ENCODE measurements at places on chromosomes 1 and 21.

- no peak for DNase-seq
These were observed 40.5 kb downstream of the DISC1 start for GRCh38 chr1:231666937-231667608.

- DNase-seq, result no peak
These were observed 18.4 kb upstream of the TSPAN2 start for GRCh38 chr1:115107516-115108260.

DNA sequence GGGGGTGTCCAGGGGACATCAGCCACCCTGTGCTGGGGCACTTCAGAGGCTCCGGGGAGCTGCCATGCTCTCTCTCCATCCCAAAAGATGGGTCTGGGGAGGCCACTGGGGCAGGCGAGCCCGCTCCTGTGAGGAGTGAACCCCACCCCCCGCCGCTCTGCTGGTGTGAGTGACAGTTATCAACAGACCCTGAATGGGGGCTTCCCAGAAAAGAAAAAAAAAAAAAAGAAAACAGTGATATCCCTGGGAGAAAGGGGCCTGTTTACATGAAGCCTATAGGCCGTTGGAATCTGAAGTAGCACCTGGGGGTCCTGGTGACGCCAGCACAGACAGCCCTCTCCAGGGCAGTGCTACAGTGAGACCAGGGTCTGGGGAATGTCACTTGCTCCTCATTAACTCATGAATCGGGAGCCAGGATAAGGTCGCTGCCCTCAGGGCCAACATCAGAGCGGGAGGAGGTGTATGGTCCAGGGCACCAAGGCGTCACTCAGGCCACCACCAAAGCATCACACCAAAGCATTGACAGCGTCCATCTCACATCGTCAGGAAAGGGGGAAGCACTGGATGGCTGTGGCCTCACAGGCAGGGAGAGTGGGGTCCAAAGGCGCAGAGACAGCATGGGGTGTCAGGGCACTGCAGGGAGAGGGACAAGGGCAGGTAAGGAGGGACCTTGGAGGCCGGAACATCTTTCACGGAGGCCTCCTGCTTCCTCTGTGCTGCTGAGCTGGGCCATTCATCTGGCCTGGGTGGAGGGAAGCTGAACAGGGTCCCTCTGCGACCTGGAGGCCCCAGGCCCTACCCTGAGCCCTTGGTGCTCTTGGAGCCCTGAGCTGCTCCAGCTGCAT lies 8.4 kb upstream of the NPHP4 start:
- no peak for DNase-seq

DNA sequence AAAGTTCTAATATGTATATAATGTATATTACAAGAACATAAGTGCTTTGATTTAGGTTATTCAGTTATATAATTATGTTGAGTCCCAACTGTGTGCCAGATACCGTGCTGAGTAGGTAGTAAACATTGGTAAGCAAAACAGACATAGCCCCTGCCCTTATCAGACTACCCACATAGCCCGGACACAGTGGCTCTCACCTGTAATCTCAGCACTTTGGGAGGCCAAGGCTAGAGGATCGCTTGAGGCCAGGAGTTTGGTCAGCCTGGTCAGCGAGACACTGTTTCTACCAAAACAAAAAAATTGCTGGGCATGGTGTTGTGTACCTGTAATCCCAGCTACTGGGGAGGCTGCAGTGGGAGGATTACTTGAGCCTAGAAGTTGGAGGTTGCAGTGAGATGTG lies 30.7 kb downstream of the RNF11 start:
- no peak for DNase-seq

DNA sequence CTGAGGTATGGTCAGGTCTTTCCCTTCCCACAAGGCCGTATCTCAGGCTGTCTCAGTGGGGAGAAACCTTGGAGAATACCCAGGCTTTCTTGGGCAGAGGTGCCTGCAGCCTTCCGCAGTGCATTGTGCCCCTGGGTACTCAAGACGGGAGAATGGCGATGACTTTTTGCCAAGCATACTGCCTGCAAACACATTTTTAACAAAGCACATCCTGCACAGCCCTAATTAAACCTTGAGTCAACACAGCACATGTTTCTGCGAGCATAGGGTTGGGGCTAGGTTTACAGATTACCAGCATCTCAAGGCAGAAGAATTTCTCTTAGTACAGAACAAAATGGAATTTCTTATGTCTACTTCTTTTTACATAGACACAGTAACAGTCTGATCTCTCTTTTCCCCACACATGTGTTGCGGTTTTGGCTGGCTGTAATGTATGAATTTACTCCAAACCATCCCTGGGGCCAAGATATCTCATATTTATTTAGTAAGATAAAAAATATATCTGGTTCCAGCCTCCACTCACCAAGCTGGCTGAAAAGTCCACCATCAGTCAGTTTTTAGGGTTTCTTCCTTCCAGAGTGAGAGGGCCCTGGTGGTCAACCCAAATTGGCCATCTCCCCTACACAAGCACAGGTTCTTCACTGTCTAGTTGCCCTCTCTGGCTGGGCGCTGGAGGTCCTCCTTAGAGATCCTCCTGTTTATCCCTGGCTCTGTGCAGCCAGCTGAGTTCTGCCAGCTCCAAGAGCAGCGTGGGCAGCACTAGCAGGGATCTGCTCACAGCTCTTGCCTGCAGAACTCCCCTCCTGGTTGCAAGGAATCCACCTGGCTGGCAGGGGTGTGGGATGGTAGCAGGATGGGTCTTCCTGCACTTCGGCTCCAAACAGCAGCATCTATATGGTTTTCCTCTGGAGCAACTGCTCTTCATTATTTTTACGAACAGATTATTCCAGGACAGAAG lies 2.6 kb downstream of the FAAH start:
- no peak for DNase-seq

DNA sequence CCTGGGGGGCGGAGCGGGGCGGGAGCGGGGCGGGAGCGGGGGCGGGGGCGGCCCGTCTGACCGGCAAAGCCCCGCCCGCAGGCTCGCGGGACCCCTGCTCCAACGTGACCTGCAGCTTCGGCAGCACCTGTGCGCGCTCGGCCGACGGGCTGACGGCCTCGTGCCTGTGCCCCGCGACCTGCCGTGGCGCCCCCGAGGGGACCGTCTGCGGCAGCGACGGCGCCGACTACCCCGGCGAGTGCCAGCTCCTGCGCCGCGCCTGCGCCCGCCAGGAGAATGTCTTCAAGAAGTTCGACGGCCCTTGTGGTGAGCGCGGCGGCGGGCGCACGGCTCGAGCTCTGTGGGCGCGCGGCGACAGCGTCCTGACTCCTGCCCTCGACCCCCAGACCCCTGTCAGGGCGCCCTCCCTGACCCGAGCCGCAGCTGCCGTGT lies 21.2 kb downstream of the AGRN start:
- DNase-seq, result peak; percentile 85

GRCh38 chr1:10387677-10388386 lies 11.0 kb upstream of the PGD start:
- no peak for DNase-seq

- no peak for DNase-seq
These were observed 15.0 kb upstream of the PWP2 start for GRCh38 chr21:44092211-44092610.

DNA sequence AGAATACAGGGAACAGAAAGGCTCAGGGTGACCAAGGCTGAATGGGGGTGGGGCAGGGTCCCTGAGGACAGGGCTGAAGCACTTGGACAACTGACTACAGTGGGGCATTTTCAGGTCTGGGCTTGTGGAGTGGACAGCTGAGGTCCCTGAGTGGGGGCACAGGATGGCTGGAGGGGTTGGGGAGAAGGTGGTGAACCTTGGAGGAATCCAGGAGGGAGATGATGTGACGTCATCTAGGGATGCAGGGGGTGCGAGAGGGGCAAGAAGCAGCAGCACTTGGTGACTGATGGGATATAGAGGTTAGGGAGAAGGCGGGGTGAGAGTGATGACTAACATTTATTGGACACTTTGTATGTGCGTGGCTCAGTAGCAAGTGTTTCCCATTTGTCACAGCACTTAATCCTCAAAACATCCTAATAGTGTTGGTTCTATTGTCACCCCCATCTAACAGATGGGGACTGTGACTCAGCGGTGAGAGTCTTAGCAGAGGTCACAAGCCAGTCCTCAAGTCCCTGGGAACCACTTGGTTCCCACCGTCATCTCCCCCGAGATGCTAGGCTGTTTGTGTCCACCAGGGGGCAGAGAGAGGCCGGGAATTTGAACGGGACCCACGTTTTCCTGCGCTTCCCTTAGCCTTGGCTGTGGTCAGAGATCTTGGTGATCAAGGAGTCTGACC lies 27.9 kb upstream of the BMP8B start:
- peak; percentile 82 for DNase-seq

DNA sequence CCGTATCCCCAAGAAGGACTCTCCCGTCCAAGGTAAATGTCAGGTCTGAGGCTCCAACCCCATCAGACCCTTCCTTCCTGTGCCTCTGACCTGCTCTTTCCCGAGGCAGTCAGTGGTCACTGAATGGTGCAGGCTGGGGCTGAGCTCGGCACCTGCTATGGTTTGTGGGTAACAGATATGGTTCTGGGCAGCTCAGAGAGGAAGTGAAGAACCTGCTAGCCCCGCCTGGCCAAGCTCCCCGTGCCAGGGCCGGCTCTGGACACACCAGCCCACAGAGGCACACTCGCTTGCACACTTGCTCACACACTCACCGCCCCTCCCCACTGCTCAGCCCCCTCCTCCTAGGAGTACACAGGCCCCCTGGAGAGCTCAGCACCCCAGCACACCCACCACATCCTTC lies 16.4 kb downstream of the NCMAP start:
- DNase-seq, result no peak

GRCh38 chr1:212699625-212700222 lies at the start of gene BATF3:
BATF3 (minus strand) TSS chr1:212699840; CDS start chr1:212699762, 78 bp downstream.
- no peak for DNase-seq

Data from H9 (cell line).